NCI-H446 treated with DMSO at 0.1 percent for 48 hours (cell line): ENCODE measurements at places on chromosomes 16 and 17.

GRCh38 chr16:56983211-56983751, 6.1 kb upstream of the NLRC5 start:
- no peak for DNase-seq

- DNase-seq, result no peak
These were observed 219.4 kb downstream of the MAF start for GRCh38 chr16:79380995-79381602.

DNA sequence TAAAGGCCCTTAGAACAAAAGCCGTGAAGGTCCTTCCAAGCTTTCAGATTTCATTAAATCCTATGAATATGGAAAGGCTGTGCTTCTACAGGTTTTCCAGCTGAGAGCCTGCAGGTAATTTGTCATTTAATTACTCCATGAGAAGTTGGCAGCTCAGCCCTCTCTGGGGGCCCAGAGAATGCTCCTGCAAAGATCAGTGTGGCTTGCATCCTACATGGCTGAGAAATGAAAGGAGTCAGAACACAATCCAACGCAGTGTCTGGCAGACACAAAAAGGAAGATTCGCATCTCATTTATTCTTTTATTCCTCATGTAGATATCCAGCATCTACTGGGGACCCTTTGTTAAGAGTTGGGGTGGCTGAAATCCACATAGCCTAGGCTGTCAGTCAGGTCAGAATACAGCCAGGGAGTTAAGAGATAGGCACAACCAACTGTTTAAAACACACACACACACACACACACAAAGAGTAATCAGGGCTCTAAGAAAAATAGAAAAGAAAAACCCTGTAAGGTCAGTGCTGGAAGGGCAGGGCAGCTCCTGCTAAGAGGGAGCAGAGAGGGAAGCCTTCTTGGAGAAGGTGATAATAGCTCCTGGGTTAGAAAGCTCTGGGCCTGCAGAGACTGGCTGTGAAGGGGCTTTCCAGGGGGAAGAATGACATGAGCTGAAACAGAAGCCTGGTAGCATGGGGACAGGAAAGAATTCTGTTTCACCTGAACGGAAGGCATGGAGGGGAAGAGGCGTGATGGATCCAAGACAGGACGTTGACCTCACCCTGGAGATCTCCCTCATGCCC, 46.9 kb upstream of the WSCD1 start:
- no peak for DNase-seq

DNA sequence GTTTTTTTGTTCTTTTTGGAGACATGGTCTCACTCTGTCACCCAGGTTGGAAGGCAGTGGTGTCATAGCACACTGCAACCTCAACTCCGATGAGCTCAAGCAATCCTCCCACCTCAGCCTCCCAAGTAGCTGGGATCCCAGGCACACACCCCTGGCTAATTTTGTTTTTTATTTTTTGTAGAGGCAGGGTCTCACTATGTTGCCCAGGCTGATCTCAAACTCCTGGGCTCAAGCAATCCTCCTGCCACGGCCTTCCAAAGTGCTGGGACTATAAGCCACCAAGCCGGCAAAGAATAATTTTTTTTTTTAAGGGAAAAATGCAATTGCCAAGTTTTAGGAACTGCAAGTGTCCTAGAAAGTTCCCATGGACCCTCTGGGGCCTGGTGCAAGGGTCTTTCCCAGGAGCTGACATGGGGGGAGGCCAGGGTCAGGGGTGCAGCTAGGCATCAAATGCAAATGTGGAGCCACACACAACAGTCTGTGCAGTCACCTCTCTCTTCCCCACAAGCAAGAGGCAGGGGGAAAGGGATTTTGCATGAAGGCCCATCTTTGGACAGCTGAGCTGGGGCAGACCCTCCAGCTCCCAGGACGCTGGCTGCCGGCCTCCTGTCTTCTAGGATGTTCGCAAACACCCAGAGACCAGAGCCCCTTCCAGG, 20.1 kb upstream of the BCAR1 start:
- no peak for DNase-seq

DNA sequence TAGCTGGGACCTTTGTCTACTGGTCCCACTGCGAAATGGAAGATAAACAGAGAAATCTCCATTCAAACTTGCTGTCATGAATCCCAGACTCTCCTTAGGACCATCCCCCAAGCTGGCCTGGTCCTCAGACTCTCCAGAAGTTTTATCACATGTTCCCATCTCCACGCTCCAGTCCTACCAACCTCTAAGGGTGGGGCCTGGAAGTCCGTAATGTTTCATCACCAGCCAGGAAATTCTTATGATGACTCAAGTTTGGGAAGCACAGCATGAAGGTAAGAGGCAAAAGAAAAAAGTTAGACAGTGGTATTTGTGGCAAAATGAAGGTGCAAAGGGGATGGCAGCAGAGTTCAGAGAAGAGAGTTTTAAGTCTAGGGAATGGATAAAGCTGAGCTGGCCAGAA, 52.7 kb downstream of the ZNF18 start:
- no peak for DNase-seq

GRCh38 chr16:71629278-71630016, 3.5 kb downstream of the MARVELD3 start:
- DNase-seq, result no peak

- no peak for DNase-seq
These were observed 26.4 kb downstream of the MLYCD start for GRCh38 chr16:83925095-83925905.

DNA sequence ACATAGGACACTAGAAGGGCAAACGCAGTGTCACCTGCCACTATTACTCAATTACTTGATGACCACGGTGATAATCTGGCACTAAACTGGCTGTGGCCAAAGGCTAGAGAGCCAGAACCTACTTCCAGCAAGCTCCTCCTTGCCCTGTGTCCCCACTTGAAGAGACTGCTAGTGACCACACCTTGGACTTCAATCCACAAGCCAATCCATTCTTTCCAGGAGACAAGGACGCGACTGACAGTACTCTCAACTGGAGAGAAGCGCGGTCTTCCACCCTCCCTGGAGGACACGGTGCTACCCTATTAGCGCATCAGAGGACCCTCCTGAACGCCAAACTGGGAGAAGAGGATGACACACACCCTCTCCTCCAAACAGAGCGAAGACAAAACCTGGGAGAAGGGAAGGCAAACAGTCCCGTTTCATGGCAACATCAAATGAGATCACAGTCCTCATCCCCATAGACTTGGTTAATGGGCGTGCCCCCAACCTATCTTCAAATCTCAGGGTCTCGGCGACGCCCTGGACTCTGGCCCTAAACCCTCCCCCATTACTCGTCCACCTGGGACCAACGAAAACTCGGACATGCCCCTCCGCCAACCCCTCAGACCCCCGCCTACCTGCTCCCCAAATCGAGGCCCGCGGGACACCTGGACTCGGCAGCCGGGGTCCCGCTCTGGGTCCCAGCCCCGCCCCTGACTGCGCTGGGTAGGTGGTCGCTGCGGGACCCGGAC, 508 bp downstream of the FLCN start:
- DNase-seq, result no peak

DNA sequence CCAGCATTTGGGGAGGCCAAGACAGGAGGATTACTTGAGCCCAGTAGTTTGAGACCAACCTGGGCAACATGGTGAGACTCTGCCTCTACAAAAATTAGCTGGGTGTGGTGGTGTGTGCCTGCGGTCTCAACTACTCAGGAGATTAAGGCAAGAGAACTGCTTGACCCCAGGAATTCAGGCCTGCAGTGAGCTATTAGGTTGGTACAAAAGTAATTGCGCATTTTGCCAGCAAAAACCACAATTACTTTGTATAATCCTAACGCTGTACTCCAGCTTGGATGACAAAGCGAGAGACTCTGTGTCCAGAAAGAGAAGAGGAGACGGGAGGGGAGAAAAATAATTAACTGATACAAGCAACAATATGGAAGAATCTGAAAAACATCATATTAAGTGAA, 32.7 kb downstream of the YWHAE start:
- DNase-seq, result no peak

- DNase-seq, result no peak
These were observed 1.5 kb downstream of the RRAD start for GRCh38 chr16:66923866-66924265.

DNA sequence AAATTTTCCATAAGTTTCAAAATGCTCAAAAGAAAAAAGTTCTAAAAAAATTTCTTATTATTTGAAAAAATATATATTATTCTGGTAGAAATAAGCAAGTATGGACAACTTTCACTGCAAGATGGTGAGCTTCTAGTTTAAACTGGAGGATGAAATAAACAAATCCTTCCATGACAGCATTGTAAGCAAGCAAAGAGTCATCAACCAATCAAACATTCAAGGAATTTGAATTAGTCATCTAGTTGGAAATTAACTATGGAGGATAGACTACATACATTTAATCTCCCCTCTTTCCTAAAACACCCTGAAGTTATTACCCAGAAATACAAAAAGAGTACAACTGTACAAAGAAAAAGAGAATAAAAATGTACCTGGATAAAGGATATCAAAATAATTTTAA, 51.0 kb upstream of the IRX5 start:
- no peak for DNase-seq

- no peak for DNase-seq
These were observed 123.3 kb downstream of the CDH13 start for GRCh38 chr16:82750068-82750467.

DNA sequence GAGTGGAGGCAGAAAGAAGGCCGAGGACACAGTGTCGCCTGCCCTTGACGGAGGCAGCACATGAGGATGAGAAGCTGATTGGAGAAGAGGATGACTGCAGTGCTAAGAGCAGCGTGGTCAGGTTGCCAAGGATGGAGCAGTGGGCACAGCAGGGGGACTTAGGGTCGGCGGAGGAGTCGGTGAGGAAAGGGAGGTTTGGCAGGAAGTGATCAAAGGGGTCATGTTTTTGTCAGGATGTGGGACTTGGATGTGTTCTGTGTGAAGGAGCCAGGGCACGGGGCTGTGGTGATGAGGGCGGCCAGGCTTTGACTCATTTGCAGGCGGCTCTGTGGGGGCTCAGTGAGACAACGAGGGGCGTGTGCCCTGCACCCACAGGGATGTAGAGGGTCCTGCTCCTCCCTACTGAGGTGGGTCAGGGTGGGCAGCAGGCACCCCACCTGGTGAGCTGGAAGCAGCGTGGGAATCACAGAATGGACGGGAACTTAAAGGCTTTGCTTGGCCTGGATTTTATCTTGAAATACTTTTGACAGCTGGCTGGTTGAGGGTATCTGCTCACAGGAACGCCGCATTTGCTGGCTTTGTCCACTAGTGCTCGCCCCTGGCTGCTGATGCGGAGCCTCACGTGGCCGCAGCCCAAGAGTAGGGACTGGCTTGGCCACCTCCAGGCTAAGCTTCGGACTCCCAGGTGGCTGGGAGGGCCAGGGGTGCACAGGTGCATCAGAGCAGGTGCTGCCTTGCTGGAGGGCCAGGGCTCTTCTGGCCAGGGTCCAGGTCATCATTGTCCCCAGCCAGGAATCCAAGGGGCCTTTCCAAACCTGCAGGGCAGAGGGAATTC, 6.0 kb downstream of the MPG start:
- DNase-seq, result no peak

GRCh38 chr17:50204431-50204830, 3.0 kb upstream of the COL1A1 start:
- no peak for DNase-seq

DNA sequence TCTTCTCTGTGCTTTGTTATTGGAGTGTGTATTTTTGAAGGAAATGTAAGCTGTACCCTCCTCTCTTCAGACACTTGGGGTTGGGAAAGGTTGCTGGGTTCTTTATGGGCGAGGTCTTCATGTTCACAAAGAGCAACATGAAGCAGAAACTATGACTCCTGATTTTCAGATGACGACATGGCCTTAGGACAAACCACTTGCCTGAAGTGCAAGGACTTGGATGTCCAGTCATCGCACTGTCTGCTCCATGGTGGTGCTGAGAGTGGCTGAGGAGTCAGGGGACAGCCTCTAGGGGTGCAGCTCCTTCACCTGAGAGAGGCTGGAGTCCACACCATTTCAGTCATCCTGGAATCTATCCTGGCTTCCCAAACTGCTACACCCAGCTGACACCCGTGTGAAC, 183.9 kb upstream of the CDH5 start:
- DNase-seq, result no peak

GRCh38 chr16:48444574-48444973, 59.4 kb upstream of the SIAH1 start:
- no peak for DNase-seq

GRCh38 chr16:7709186-7709585, 376.5 kb downstream of the RBFOX1 start:
- no peak for DNase-seq

DNA sequence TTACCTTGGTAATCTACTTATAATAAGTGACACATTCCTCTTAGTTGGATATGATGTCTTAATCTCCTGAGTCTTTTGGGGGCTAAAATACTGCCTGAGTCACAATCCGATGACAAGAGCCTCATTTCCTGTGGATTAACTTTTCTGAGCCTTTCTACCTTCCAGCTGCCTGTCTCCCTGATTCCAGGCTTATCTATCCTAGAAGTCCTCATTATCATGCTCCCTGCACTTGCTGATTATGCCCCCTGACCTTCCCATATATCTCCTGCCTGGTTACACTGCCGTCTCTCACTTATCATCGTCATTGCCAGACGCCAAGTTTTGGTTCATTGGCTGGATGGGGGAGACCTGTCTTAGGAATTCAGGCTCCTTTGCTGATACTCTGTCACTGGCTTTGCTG, 727.4 kb upstream of the CA10 start:
- no peak for DNase-seq

DNA sequence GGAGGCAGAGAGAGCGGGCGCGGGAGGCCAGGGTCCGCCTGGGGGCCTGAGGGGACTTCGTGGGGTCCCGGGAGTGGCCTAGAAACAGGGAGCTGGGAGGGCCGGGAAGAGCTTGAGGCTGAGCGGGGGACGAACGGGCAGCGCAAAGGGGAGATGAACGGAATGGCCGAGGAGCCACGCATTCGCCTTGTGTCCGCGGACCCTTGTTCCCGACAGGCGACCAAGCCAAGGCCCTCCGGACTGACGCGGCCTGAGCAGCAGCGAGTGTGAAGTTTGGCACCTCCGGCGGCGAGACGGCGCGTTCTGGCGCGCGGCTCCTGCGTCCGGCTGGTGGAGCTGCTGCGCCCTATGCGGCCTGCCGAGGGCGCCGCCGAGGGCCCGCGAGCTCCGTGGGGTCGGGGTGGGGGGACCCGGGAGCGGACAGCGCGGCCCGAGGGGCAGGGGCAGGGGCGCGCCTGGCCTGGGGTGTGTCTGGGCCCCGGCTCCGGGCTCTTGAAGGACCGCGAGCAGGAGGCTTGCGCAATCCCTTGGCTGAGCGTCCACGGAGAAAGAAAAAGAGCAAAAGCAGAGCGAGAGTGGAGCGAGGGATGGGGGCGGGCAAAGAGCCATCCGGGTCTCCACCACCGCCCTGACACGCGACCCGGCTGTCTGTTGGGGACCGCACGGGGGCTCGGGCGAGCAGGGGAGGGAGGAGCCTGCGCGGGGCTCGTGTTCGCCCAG, 1.2 kb upstream of the CBX4 start:
- no peak for DNase-seq

- DNase-seq, result no peak
These were observed 1.8 kb upstream of the HOXB4 start for GRCh38 chr17:48579760-48580554.

- no peak for DNase-seq
These were observed 981 bp upstream of the CD300H start for GRCh38 chr17:74568106-74568873.

- no peak for DNase-seq
These were observed 761 bp downstream of the GAN start for GRCh38 chr16:81315271-81316175.
